ENCODE measurements at places on chromosomes 16 and 17.

GRCh38 chr16:2967211-2967631, 1.9 kb upstream of the PAQR4 start:
- DNase-seq: no peak

DNA sequence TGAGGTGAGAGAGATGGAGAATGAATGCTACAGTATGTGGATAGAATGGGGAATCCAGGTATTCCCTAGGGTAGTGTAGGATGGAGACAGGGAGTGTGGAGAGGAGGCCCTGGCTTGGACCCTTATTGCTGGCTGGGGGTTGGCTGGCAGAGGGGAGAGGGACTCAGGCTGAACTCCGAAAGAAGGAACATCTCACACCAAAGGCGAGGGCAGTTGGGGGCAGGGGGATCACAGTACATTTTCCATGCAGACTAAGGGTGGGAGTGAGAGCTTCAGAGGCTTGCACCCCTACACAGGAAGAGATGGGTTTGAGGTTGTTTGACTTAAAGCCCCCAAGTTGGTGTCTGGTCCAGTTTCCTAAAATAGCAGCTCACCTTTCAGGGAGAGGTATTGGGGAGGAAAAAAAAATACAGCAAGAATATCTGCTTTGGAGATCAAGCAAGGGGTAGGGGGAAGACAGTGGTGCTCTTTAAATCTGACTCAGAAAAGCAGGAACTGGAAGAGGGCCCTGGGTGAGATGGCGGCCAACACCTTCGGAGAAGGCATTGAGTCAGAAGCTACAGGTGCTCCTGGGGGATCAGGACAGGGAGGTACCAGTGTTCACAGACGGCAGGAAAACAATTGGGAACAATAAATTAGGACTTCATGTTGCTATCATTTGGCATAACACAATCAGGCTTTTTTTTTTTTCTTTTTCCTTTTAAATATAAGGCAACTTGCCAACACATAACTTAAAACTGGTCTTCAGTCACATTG, 12.4 kb downstream of the TRAF4 start:
- DNase-seq: no peak

GRCh38 chr17:48498164-48498850, 32.5 kb downstream of the HOXB1 start:
- no peak for DNase-seq

GRCh38 chr17:19877364-19877945, 9.7 kb upstream of the ULK2 start:
- DNase-seq: no peak

DNA sequence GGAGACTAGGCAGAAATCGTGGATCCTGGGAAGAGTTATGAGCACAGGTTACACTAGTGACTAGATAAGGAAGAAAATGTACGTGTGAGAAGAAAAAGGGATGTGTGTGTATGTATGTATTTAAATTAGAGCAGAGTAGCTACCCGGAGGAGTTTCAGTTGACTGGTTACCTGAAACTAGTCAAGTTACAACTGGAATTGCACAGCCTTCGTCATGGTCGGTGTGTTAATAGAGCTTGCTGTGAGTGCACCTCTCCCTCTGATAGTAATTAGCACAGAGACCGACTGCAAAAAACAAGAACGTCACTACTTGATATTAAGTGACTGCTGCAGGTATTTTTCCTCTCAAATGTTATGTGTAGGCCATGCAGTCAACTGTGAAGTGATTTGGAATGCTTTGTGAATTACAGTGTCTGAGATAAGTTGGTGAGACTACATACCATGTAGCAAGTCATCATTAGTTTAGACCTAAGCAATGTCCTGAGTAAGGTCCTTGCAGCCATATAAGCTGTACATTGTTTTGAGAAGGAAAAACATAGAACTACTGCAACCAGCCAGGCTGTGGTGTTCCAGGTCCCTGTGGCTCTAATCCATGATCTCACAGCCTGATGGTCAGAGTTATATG, 95.7 kb downstream of the WNT3 start:
- no peak for DNase-seq

- DNase-seq: no peak
These were observed 674 bp downstream of the PPP1R27 start for GRCh38 chr17:81833921-81834830.

DNA sequence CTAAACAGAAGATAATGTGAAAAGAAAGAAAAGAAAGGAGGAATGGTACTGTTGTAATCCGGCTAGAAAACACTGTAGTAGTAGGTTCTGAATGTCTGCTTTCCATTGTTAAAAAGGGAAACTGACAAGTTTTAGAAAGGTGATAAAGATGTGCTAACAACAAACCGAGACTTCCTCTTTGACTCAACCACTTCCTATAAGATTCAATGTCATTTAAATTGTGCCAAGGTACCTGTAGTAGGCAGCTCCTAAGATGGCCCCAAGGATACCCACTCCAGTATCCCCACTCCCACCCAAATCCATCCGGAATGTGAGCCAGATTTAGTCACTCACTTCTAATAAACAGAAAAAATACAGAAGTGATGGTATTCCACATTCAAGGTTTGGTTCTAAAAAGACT, 31.2 kb downstream of the XYLT1 start:
- DNase-seq: no peak

- no peak for DNase-seq
These were observed 23.3 kb upstream of the ENGASE start for GRCh38 chr17:79051306-79051705.

- no peak for DNase-seq
These were observed 5.6 kb downstream of the RFWD3 start for GRCh38 chr16:74661064-74661463.

- DNase-seq: no peak
These were observed 66.1 kb downstream of the SMG6 start for GRCh38 chr17:2237521-2237921.

DNA sequence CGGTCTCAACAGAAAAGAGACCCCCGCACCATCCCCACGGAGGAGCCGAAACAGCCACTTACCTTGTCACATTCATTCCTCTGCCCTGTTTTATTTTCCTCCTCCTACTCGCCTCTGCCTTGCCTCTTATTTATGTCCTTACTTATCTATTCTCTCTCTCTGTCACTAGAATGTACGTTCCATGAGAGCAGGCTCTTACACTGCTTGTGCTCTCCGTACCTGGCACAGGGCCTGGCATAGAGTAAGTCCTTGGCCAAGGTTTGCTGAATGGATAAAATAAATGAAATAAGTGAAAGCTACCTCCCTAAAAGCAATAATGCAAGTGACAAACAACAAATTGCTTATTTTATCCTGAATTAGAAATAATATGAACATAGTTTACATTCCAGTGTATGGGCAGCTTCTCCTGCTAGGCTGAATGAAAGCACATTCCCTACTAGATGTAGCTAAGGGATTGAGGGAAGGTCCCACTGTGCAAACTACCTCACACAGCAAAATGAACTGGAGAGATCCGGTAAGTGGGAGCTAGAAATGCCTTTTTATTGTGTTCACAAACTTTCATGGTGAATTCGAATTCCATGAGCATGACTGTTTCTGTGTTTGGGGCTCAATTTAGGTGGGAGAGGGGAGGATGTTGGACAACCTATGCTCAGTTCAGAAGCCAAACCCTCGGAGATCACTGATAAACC, 173.1 kb downstream of the PARN start:
- no peak for DNase-seq

- DNase-seq: no peak
These were observed 438.2 kb downstream of the HS3ST4 start for GRCh38 chr16:26129997-26130396.

- DNase-seq: no peak
These were observed 142.9 kb downstream of the RAB11FIP4 start for GRCh38 chr17:31534223-31534888.

DNA sequence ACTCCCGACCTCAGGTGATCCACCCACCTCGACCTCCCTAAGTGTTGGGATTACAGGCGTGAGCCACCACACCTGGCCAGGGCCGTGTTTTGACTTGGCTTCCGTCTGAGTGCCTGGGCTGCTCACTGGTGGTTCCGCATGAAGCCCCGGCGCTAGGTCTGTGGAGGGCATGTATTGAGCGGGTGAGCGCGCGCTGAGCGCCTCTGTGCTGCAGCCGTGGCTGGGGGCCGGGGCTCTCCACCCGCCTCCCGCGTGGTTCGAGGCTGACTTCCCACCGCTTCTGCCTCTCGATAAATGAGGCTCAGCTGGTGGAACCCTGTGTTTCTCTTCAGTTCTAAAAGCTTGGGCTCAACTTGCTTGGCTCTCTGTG, 38.9 kb upstream of the ATP2A3 start:
- no peak for DNase-seq

DNA sequence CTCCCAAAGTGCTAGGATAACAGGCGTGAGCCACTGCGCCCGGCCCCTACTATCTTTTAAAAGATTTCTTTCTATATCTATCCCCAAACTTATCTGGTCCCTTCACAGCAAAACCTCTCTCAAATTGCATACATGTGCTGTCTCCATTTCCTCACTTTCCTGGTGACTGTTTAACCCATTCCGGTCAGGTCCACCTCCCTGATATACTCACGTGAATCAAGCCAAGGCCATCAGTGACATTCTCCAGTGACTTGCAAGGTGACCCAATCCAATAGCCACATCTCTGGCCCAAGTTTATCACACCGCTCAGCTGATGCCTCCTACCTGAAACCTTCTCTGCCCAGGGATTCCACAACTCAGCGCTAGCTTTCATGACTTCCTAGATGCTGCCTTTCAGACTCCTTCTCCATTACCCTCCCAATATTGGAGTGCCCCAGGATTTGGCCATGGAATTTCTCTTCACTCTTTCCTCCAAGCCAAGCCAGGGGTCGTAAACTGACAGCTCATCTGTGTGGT, 1.4 kb upstream of the CTCF start:
- DNase-seq: no peak

DNA sequence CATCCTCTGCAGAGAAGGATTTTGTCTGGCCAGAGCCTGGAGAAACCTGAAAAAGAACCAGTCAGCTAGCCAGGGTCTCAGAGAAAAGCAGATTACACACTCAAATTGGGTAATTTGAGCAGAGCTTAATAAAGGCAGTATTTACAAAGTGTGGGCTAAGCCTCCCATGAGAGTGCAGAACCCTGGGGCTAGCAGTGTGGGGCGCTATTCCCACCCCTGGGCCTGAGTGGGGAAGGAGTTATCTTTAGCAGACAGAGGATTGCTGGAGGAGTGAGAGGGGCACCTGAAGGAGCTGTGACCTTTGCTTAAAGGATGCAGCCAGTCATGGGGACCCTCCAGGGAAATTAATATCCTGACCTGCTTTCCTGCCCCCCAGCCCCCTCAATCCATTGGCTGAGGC, 46.2 kb downstream of the SNX20 start:
- no peak for DNase-seq

DNA sequence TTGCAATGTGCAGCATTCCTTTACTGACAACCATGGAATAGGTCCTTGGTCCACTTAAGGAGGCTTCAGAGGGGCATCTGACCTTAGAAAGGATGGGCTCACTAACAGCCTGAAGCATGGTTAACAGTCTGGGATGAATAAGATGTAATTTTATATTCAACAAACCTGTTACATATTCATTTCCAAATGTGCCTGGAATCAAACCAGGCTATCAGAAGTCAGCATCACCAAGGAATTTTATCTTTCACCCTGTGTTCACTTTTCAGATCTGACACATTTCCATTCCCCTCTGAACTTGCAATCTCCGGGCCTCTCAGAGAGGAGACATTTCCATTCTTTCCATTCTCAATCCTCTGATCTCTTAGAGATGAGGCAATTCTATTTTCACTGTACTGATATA, 62.4 kb downstream of the SNX11 start:
- DNase-seq: no peak

DNA sequence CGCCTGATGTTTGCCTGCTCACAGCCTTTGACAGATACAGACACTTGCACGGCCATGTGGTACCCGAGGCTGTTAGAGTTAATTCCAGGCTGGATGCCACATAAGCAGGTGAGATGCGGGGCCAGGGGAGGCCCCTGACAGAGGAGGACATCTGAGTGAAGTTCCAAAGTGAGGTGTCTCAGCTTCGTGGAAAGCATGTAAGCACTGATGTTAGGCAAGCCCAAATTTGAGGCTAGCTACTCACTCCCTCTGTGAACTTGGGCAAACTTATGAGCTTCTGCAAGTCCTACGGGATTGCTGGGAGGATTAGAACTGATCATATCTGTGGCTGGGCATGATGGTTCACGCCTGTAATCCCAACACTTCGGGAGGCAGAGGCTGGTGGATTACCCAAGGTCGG, 39.3 kb upstream of the MARCHF10 start:
- no peak for DNase-seq

- peak; percentile 26 for DNase-seq
These were observed 42.0 kb upstream of the TMC5 start for GRCh38 chr16:19375561-19376158.

- DNase-seq: no peak
These were observed 65.1 kb downstream of the RTN4RL1 start for GRCh38 chr17:1959871-1960544.
